ENCODE measurements at places on chromosomes 5 and 9.

DNA sequence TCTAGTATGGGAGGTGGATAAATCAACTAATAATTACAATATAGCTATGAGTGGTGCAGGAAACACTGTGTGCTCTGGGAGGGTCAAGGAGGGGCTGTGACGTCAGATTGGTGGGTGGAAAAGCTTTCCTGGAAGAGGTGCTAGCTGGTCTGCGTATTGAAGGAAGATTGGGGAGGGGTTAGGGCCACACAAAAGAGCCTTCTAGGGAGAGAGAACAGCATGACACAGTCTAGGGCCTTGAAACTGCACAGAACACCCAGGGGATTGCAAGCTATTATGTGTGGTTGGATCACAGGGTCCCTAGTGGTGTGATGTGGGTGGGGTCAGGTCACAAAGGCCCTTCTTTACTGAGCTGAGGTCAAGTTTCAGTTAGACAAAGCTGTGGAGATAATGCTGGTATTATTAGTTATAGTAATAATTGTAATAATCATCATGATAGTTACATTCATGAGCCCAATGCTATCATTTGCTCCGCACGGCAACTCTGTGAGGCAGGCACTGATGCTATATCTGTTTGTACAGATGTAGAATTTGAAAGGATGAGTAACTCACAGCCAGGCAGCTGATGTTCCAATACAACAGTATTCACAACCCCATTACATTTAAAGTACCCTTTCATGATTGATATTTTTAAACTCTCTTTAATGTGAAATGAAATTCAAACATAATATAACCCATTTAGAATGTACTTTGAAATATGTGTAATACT is 197.4 kb upstream of the IL12B start:
- no peak for DNase-seq

DNA sequence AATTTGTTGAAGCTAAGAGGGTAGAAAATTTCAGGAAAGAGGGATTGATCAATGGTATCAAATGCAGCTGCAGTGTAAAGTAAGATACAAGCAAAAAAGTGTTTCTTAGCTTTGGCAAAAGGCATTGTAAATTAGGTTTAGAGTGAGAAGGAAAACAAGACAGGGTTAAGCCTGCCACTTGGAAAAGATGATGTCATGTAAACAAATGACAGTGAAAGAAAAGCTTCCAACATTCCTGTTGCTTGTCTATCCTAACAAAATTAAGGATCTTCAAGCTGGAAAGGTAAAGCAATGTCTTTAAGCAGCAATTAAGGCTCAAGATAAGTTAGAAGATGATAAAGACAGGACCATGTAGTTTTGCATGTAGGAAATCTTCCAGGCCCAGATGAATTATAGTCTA is 139.1 kb upstream of the PPP2R2B start:
- no peak for DNase-seq

DNA sequence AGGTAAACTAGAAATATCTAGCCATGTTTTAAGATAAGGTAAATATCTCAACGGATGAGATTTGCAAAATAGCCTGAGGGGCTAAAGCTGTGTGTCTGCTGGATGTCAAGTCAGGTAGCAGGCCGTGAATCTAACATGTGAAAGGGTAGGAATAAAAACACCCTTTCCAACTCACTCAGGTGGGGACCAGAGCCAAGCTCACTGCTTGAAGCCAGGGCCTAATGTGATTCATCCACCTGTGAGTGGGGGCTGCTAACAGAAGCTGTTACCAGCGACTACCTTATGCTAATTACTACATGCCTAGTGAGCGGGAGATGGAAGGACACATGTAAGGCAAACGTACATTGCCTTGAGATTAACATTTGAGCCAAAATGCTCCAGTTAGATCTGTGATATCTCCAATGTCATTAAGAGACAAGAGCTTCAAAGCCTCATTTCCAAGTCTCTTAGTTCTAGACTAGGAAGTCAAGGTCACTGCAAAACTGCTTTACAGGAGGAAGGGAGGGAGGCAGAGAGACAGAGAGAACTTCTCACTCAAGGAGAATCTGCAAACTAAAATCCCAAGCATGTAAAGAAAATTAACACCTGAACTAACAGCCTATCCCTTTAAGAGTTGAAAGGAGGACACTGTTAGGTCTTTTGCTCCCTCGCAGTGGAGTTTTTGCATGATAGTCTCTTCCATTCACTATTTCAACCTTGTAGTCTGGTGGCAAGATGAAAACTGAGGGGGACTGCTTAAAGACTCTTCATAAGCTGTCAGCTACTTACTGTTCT is 141.6 kb upstream of the RPS23 start:
- no peak for DNase-seq

- peak; percentile 56 for DNase-seq
Observed at GRCh38 chr5:134289509-134290113, 63.7 kb upstream of the PPP2CA start.

- no peak for DNase-seq
Observed at GRCh38 chr5:171857489-171857876, 71.9 kb downstream of the SMIM23 start.

DNA sequence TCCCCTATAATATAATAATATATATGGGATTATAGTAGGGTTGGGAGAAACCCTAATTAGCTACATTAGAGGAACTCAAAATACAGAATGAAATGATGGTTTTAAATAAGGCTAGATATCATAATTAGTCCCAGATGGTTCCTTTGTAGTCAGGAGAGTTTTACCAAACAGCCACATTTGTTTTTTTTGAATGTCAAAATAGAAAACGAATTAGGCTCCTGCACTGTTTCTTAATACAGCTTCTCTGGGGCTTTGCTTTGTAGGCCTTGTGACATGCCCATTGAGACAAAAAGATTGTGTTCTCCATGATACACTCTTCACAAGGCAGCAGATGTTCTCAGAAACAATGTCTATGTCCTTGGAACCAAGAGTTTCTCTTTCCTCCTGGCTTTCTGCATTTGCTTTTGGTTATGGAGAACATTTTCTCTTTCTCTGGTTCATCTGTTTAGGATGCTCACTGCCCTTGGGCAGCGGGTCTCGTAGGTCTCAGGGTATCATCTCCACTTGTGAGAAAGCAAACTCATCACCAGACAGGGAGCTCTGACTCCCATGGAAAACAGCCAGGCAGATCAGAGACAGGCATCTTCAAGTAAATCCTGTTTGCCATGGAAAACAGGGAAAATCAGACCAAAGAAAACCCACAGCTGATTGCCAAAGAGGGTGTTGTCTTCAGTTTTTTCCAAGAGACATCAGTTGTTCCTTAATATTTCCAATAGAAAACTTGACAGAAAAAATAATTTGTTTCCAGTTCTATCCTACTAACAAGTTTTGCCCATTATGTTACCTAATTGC is 54.1 kb upstream of the RPS23 start:
- DNase-seq, result no peak

DNA sequence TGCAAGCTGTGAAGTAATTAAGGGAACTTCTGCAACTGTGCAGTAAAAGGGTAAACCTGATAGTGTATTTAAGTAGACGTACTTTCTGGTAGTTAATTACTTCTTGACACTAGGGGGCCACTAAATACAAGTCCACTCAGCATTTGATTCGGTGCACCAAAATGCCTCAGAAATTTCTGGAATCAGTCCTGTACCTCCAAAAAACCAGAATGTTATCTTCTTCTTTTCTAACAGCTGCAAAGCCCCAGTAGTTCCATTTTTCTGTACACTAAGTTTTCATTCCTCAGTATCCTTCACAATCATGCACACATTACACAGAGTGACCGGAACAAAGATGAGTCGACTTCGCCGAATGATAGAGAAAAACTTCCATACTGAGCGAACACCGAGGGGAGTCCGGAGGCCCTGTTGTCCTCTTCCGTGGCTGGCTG is 484 bp downstream of the GFM2 start:
- DNase-seq, result no peak

- DNase-seq, result no peak
Observed at GRCh38 chr5:169018925-169019324, 282.0 kb downstream of the SLIT3 start.

DNA sequence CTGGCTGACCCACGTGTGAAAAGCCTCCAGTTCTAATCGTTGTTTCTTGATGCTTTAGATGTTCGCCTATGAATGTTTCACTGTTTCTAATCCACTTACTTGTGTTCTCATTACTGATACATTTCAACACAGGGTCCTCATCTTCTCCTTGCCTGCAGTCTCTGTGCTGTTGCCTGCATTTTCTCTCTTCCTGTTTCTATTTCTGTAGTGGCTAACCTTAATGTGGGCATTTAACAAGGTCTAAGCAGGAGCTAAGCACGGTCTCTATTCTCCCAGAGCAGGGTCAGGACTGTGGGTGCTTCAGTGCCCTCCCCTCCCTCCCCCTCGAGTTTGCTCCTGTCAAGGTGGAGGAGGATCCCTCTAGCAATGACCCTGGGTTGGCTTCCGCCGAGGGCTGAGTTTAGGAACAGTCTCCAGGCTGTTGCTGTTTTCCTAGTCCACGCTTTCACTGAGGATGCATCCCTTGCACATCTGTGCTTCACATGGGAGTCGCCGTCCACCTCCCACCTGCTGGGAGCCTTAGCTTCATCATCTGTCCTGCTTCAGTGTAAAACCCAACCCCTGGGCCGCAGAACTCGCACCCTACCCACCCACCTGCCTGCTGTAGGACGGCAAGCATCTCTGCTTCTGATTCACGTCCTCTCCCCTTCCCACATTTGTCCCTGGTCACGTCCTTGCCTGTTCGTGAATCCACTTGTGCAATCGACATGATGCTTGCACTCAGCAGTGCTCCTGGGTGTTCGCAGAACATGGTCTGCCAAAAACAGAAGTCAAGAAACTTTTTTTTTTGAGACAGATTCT is 2.4 kb upstream of the EXOC3 start:
- DNase-seq, result peak; percentile 1

- no peak for DNase-seq
Observed at GRCh38 chr5:160312960-160313727, 780 bp upstream of the CCNJL start.

DNA sequence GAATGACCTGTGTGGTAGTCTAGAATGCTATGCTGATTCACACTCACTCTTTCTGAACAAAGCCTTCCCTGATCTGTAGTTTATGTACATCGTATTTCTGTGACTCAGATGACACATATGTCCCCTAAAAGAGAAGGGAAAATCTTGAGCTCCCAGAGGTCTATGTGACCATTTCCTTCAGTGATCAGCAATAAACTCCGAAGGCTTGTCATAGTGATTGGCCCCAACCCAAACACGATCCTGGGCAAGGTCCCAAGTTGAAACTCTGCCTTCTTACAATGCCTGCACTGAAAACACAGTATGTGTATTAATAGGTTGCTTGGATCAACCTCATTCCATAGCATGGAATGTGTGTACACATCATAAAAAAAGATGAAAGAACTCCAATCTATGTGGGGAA is 685.8 kb downstream of the MAT2B start:
- no peak for DNase-seq

GRCh38 chr5:54725391-54726280 is 208.1 kb downstream of the SNX18 start:
- DNase-seq, result no peak

GRCh38 chr5:147080391-147080790 is 154.4 kb upstream of the STK32A start:
- DNase-seq, result no peak

DNA sequence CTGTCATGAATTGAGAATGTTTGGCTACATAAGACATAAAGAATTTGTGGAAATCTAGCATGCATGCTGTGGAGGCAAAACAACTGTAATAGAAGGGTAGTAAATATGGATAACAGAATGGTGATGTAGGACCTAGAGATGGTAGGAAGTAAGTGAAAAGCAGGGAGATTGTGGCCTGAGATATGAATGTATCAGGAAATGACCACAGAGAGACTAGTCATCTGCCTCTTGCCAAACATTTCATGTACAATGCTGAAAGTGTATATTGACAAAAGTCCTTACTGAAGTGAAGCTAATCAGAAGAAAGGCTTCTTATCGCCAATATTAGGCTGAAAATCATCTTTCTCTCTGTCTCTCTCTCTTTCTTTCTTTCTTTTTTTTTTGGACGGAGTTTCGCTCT is 873.1 kb upstream of the CTNND2 start:
- DNase-seq, result no peak

DNA sequence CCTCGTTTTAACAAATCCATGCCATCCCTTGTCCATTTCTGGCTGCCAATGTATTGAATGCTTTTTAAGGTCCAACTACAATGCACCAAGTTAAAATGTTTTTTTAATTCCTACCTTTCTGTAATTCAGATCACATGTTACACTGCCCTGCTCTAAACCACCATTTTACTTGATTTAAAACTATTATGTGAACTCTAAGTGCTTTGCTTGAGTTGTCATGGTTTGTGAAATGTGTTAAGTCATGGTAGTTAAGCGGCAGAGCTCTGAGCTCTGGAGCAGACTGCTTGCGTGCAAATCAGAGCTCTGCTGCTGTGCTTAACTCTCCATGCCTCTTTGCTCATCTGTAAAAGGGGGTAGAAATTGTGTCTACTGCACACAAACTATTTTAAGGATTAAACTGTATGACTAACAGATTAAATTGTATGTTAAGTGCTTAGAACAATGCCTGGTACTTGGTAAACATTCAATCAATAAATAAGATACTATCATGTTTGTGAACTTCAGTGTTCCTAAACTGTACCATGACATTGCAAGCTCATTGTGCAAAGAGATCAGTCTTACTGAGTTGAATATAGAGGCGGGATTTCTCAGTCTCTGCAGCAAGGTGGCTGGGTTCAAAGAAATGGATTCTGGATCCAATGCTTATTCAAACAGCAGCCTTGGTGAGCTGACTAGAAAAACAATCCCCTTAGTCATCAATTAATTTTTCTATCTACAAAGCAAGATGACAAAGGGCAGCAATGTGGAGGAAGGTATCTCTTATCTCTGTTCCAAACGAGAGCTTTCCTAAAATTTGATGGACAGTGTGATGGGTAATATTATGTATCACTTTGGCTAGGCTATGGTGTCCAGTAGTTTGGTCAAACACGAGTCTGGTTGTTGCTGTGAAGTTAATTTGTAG is 16.1 kb upstream of the CMBL start:
- DNase-seq, result no peak

DNA sequence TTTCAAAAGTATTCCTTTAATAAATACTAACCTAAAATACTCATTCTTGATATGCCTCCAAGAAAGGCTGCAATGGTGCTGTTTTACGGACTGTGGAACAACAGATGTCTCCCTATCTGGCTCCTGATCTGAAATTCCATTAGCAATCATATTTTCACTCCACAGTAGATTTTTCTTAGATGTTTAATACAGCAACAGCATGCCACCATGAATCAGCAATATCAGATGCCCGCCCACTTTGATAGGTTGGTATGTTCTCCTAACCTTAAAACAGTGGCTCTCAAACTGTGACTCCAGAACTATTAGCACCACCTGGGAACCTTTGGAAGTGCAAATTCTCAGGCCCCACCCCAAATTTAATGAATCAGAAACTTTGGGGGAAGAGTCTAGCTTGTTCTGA is 110.2 kb downstream of the MLLT3 start:
- no peak for DNase-seq

GRCh38 chr9:22131817-22132216 is 122.7 kb upstream of the CDKN2B start:
- no peak for DNase-seq

DNA sequence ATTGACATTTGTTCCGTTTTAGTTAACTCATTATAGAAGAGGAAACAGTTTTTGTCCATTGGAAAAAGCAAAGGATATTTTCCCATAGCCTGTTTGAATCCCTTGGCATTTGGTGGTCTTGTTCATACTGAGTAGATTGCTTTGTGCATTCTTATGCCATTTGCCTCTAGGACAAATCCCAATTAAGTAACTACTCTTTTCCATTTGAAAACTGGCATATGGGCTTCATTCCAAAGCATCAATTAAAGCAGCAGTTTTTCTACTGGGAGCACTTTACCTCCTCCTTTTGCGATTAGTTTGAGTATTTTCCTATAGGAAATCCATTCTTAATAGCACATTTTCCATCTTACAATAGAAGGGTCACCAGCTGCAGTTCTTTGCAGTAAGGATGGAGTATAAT is 31.2 kb downstream of the GPR21 start:
- no peak for DNase-seq

GRCh38 chr9:36407122-36407723 is 7.2 kb upstream of the RNF38 start:
- peak; percentile 77 for DNase-seq
